ENCODE measurements at places on chromosomes 1 and 21.

DNA sequence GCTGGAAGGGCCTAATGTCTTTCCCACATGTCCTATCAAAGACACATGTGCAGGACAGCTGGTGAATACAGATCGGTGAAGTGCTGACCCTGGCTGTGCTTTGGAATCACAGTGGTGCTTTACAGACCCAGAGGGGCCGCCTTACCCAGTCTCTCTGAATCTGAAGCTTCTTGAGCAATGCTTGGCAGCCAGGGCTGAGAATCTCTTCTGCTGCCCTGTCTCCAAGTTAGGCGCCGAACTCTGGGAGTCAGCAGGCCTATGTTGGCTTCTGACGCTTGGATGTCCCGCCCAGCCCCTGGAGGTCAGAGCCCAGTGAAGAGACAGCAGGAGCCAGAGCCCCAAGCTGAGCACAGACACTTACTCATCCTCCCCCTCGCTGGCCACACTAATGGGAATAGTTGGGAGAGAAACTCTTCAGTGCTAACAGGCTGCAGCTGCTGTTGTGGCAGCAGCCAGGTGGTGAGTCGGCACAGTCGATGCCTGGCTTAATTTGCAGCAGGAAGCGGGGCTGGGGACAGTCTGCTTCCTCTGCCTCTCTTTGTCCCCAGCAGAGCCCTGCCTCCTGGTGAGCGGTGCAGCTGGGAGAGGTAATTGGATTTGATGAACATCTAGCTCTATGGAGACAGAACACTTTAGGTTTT, 68.1 kb downstream of the URB2 start:
- DNase-seq = no peak

DNA sequence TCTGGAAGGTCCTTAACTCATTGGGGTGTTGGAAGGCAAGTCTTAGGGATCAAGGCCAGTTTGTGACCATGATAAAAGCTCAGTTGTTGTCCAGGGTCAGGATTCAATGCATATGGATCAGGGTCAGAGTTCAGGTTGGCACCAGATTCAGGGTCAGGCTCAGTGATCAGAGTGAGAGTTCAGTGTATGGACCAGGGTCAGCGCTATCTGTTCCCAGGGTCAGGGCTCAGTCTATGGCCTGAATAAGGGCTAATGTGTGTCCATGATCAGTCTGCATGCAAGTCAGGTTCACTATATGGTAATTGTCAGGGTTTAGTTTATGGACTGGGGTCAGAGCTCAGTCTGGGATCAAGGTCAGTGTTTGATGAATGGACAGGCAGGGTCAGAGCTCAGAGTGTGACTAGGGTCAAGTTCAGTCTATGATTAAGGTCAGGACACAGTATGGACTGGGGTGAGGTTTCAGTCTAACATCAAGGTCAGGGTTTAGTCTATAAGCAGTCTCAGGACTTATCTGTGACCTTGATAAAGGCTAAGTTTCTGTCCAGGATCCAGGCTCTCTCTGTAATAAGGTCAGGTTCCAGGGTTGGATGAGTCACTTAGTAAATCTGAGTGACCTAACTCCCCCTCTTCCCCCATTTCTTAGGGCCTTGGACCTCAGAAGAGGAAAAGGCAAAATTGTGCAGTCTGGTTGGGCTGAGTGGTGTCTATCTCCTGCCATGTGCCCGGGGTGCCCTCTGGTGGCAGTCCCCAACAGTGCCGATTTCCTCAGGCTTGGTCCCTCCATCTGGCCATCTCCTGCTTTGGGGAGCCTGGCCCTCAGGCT, 23.8 kb downstream of the KNCN start:
- DNase-seq = peak; percentile 80

GRCh38 chr1:23544444-23545389, 13.7 kb upstream of the E2F2 start:
- peak; percentile 79 for DNase-seq

DNA sequence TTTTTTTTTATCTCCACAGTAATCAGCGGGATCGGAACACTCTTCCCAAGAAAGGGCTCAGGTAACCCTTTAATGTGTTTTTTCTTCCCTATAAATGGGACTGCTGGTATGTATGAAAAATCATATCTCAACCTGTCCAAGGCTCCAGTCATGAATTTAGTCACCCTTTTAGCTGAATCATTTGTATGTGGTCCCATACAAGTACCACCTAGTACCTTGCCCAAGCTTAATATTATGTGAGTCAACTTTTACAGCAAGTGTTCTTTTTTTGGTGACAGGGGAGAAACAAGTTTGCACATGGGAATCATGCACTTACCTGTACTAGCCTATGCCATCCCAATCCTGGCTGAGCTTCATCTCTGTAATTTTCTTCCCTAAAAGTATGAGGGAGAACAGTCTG, 43.7 kb upstream of the IPO9 start:
- DNase-seq = peak; percentile 83

GRCh38 chr21:16211339-16212303, 481.8 kb downstream of the USP25 start:
- DNase-seq = no peak

DNA sequence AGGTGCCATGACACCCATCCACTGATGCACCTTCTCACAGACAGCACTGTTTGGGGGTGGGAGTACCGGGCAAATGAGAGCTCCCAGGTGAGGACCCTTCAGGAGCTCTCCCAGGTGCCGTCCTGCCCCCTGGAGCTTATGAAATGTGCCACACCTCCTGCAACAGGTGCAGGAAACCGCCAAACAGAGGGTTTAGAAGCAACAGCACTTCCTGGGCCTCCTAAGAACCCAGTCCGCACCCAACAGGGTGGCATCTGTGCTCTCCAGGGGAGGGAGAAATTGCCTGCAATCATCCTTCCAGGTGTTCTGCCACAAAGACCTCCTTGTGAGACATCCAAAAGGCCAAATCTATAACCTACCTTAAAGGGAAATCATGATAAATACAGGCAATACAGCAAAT, 87.7 kb upstream of the ATP1B1 start:
- no peak for DNase-seq

Data from RWPE1 (cell line).